Suprapubic skin (tissue), 4 donors: ENCODE measurements at places on chromosomes 12 and 14. TPM values are rescaled to one million over a fixed set of nuclear protein-coding genes. Genes with fewer than 3 reads are reported as not detected.
A peak's percentile ranks its signal among the peaks of the same experiment; 100 is the strongest.

GRCh38 chr14:65304963-65305362, 107.6 kb upstream of the FUT8 start:
- no peaks in the 10 kb centered on the region for H3K36me3 ChIP-seq
- H3K27me3 ChIP-seq, result no peaks in the 10 kb centered on the region
- H3K27ac ChIP-seq, result no peak overlapping the region

Gene PROX2
- total RNA-seq, result 0.11 TPM

GRCh38 chr14:100536121-100536510, 51.1 kb downstream of the BEGAIN start:
- H3K36me3 ChIP-seq, result no peaks in the 10 kb centered on the region
- H3K4me1 ChIP-seq, result peaks cover 11% of the 10 kb centered on the region
- peak; percentile 35 for DNase-seq

- no peaks in the 10 kb centered on the region for H3K36me3 ChIP-seq
- no peak overlapping the region for H3K27ac ChIP-seq
- H3K4me1 ChIP-seq, result peaks cover 3% of the 10 kb centered on the region
Measured at GRCh38 chr14:94904636-94905035, 134.7 kb upstream of the GSC start.

Gene ST8SIA1
- 8.4 TPM for total RNA-seq

Gene SERPINA3
- total RNA-seq, result 31.0 TPM

DNA sequence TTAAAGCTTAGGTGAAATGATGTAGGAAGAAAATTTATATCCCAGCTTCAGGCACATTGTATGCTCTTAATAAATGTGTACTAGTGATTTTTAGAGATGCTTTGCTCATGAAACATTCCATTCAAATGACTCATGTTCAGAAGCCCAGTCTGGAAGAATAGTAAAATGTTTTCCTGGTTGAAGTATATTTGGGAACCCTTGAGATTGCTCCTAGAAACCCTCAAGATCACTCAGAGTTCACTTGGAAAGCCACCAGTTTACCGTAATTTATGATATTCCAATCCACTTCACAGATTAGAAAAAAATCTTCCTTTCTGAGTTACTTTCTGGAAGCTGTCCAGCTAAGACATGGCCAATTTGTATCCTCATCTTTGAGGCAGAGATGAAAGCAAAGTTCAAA, 186.4 kb downstream of the SYT10 start:
- no peak overlapping the region for H3K4me3 ChIP-seq
- H3K27ac ChIP-seq, result no peak overlapping the region
- no peaks in the 10 kb centered on the region for H3K36me3 ChIP-seq
- DNase-seq, result no peak

DNA sequence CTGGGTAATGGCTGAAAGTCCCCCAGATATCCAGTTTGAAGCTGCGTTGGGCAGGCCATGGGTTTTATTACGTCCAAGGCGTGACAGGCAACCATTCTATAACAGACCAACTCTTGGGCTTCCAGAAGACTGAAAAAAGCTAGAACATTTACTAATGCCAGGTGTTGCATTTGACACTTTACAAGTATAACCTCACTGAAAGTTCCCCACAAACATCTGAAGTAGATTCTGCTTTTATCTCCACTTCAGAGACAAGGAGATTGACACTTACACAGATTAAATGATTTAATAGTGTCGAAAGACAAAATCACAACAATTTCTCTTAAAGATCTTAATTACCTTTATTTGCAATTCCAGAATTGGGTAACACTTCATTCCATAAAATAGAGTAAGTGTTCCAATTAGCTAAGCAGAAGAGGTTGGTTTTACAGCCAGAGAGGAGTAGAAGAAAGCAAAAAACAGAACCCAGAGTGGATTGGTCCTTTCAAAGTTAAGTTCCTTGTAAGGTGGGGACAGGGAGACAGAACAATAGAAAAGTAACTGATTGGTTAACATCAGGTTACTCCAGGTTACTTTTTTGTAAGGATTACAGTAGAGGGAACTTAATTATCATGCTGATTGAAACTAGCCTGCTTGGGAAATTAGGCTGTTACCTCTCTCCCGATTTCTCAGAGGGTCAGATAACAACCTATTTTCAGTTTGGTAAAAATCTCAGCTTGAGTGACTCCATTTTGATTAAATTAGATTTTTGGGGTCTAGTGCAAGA, 11.3 kb downstream of the SOCS2 start:
- H3K4me3 ChIP-seq, result no peak overlapping the region
- no peaks in the 10 kb centered on the region for H3K27me3 ChIP-seq
- DNase-seq, result no peak

- no peak for DNase-seq
- H3K4me3 ChIP-seq, result no peak overlapping the region
- H3K4me1 ChIP-seq, result no peaks in the 10 kb centered on the region
- no peaks in the 10 kb centered on the region for H3K27me3 ChIP-seq
- H3K27ac ChIP-seq, result no peak overlapping the region
Measured at GRCh38 chr14:96959992-96960391, 162.8 kb downstream of the VRK1 start.

Gene KLRB1
- not detected for total RNA-seq

- H3K4me3 ChIP-seq, result no peak overlapping the region
- peaks cover 4% of the 10 kb centered on the region for H3K4me1 ChIP-seq
- DNase-seq, result no peak
- H3K36me3 ChIP-seq, result no peaks in the 10 kb centered on the region
- H3K27ac ChIP-seq, result no peak overlapping the region
Measured at GRCh38 chr14:71163050-71163841, 256.0 kb downstream of the PCNX1 start.

GRCh38 chr12:46456356-46457334, 84.1 kb upstream of the SLC38A2 start:
- no peak overlapping the region for H3K4me3 ChIP-seq
- no peak for DNase-seq
- peak overlapping the region; percentile 60 for H3K27ac ChIP-seq

Gene INHBC
- total RNA-seq, result not detected

- no peaks in the 10 kb centered on the region for H3K4me1 ChIP-seq
- peaks cover 18% of the 10 kb centered on the region for H3K36me3 ChIP-seq
- no peak overlapping the region for H3K4me3 ChIP-seq
- DNase-seq, result no peak
- no peak overlapping the region for H3K27ac ChIP-seq
- no peaks in the 10 kb centered on the region for H3K27me3 ChIP-seq
Measured at GRCh38 chr14:32136027-32136825, 59.1 kb downstream of the ARHGAP5 start.

DNA sequence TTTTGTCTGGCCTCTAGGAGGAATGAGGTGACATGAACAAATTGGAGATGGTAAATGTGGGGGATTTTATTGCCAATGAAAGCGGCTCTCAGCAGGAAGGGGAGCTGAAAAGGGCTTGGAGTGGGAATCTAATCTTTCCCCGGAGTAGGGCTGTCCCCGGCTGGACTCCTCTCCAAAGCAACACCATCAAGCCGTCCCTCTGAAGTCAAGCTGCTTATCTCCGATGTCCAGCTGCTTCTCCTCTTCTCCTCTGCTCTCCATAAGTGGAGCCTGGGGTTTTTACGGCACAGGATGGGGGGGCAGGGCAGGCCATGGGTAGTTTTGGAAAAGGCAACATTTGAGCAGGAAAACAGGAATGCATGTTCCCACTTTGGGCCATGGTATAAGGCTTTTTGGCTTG, 113.5 kb downstream of the TMEM132D start:
- no peak for DNase-seq
- no peaks in the 10 kb centered on the region for H3K27me3 ChIP-seq
- no peaks in the 10 kb centered on the region for H3K4me1 ChIP-seq
- no peak overlapping the region for H3K4me3 ChIP-seq
- H3K27ac ChIP-seq, result no peak overlapping the region
- no peaks in the 10 kb centered on the region for H3K36me3 ChIP-seq

Gene OTOGL
- 0.72 TPM for total RNA-seq

Gene KRT3
- total RNA-seq, result not detected

Gene NUAK1
- total RNA-seq, result 44.3 TPM

DNA sequence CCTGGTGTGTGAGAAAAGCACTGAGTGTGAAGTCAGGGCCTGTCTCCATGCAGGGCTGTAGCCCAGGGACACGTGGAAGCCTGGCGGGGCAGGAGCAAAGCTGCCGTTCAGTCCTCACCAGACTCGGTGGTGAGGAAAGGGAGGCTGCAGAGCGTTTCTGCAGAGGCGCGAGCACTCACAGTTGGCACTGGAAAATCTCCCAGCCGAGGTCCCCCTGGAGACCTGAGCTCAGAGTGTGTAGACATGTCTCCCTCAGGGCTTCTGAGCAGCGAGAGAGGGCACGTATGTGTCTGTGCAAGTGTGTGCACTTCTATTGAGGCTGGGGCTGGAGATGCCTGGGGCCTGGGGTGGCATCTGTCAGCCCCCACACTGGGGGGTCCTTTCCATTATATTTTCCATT, 11.0 kb upstream of the HHIPL1 start:
- no peaks in the 10 kb centered on the region for H3K36me3 ChIP-seq
- no peak overlapping the region for H3K27ac ChIP-seq
- no peaks in the 10 kb centered on the region for H3K27me3 ChIP-seq
- H3K4me3 ChIP-seq, result no peak overlapping the region
- no peak for DNase-seq

- no peaks in the 10 kb centered on the region for H3K36me3 ChIP-seq
- H3K4me3 ChIP-seq, result peak overlapping the region; percentile 29
- peaks cover 8% of the 10 kb centered on the region for H3K4me1 ChIP-seq
Measured at GRCh38 chr12:25436206-25437030, 116.7 kb downstream of the LMNTD1 start.

Gene SUPT16H
- 41.9 TPM for total RNA-seq

DNA sequence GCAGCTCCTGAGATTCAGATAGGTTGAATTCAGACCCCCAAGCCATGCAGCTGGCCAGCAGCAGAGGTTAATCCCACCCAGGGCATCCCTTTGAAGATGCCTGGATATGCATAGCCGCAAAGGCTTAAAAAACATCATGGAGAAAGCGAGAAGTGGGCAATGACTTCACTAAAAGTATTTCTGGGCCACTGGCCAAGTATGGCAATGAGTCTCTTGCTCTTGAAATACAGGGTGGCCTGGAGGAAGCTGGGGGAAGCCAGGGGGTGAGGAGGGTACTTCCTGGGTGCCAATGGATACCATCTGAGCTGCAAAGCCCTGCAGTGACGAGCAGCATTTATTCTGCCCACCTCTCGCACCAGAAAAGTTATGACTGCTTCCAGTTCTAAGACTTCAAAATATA, 539.3 kb upstream of the TBX3 start:
- H3K27ac ChIP-seq, result no peak overlapping the region
- DNase-seq, result no peak
- no peaks in the 10 kb centered on the region for H3K27me3 ChIP-seq
- H3K4me1 ChIP-seq, result no peaks in the 10 kb centered on the region
- H3K4me3 ChIP-seq, result no peak overlapping the region

DNA sequence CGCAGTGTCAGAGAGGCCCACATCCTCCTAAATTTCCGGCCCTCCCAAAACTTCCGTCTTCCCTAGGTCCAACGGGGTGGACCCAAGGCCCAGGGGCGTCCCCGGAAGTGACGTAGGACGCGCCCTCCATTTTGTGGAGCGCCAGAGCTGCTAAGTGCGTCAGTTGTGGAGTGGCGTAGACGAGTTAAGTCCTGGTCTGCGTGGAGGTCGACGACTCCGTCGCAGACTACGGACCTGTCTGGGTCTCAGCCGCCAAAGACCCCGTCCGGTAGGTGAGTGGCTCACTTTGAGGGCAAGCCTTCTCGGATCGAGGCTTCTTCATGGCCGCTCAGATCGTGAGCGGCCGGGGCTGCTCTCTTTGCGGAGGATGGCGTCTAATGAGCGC, at the start of gene SRSF5:
Gene SRSF5, plus strand, starts transcription at position 159 of the 385 bp plus-strand sequence. CDS start 1,015 bp downstream, outside the sequence.
- peak; percentile 98 for DNase-seq
- H3K27ac ChIP-seq, result peak within 1 kb of the TSS; percentile 99
- H3K36me3 ChIP-seq, result peaks cover 39% of the 10 kb centered on the region
- peaks cover 4% of the 10 kb centered on the region for H3K27me3 ChIP-seq
- peaks cover 45% of the 10 kb centered on the region for H3K4me1 ChIP-seq

Gene CDH24
- total RNA-seq, result 7.9 TPM

Gene ATP5F1B
- total RNA-seq, result 515 TPM

Gene KLRG1
- total RNA-seq, result 2.4 TPM

GRCh38 chr12:4217091-4217490, 56.5 kb upstream of the CCND2 start:
- DNase-seq, result no peak
- peaks cover 20% of the 10 kb centered on the region for H3K27me3 ChIP-seq
- no peak overlapping the region for H3K4me3 ChIP-seq
- no peaks in the 10 kb centered on the region for H3K4me1 ChIP-seq

Gene CRACR2A
- 13.2 TPM for total RNA-seq
